Adrenal gland (tissue), 19 donors: ENCODE measurements at places on chromosomes 4 and X. TPM values are rescaled to one million over a fixed set of nuclear protein-coding genes. Genes with fewer than 3 reads are reported as not detected.

- H3K36me3 ChIP-seq = no peaks in the 10 kb centered on the region
- H3K27me3 ChIP-seq = no peaks in the 10 kb centered on the region
- H3K4me1 ChIP-seq = peaks cover 4% of the 10 kb centered on the region
Observed at GRCh38 chr4:71231129-71232055, 107.4 kb upstream of the SLC4A4 start.

- no peaks in the 10 kb centered on the region for H3K4me1 ChIP-seq
- no peak overlapping the region for H3K27ac ChIP-seq
- H3K36me3 ChIP-seq = no peaks in the 10 kb centered on the region
Observed at GRCh38 chrX:119809185-119809666, 17.8 kb upstream of the RPL39 start.

DNA sequence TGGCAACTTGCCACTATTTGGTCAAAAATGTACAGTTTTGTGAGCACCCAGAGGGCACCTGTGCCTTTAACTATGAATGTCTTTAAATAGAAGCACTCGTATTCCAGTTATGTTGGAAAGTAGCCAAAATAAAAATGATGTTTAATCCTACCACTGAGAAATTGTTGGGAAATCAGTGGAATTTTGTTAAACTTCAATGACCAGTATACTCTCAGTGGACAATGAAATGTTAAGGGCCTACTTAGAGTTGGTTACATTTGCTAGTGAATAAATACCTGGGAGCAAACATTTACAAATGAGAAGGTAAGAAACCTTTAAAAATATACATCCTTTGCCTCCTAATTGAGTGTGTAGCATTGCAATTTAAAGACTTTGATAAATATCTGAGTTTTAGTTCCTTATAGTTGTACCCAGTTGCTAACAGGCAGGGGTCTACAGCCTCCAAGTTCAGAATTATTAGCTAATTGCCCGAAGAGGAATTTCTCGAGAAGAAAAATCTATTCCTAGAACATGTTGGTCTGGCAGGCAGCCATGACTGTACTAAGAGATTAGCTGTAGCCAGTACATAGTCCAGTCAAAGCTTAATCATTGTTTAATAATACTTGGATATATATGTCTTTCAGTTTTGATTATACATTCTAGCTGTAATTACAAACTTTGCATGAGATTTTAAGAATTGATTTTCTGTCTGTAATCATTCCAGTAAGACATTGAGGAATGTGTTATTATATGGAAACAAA lies 93.2 kb downstream of the IL1RAPL2 start:
- H3K4me3 ChIP-seq = no peak overlapping the region
- H3K36me3 ChIP-seq = no peaks in the 10 kb centered on the region
- DNase-seq = peak; percentile 22
- peaks cover 4% of the 10 kb centered on the region for H3K27me3 ChIP-seq
- no peaks in the 10 kb centered on the region for H3K4me1 ChIP-seq
- no peak overlapping the region for H3K27ac ChIP-seq

- no peak overlapping the region for H3K4me3 ChIP-seq
- no peak overlapping the region for H3K27ac ChIP-seq
- no peaks in the 10 kb centered on the region for H3K4me1 ChIP-seq
- H3K27me3 ChIP-seq = no peaks in the 10 kb centered on the region
- DNase-seq = no peak
Observed at GRCh38 chr4:81359207-81359606, 112.5 kb downstream of the RASGEF1B start.

DNA sequence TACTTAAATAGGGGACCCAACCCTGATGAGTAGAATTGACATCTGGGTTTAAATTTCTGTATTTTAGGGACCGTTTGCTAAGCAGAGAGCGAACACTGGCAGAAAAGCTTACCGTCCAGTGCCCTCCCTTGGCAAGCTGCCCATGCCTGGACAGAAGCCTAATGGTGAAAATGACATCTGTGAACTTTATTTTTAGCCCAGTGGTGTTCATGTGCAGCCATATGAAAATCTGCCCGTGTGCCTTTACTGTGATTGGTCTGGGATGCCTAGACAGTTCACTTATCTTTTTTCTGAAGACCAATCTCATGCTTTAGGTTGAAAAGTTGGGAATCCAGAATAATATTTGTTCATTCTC lies 1.1 kb downstream of the STBD1 start:
- H3K27me3 ChIP-seq = no peaks in the 10 kb centered on the region
- H3K27ac ChIP-seq = no peak overlapping the region

GRCh38 chrX:149759824-149760223 lies 14.0 kb upstream of the HSFX1 start:
- no peak overlapping the region for H3K4me3 ChIP-seq
- no peak for DNase-seq
- no peak overlapping the region for H3K27ac ChIP-seq
- no peaks in the 10 kb centered on the region for H3K4me1 ChIP-seq
- no peaks in the 10 kb centered on the region for H3K36me3 ChIP-seq

- H3K27ac ChIP-seq = no peak overlapping the region
- no peak overlapping the region for H3K4me3 ChIP-seq
- no peaks in the 10 kb centered on the region for H3K27me3 ChIP-seq
- no peak for DNase-seq
Observed at GRCh38 chr4:107196312-107196711, 160.2 kb upstream of the DKK2 start.

- H3K27me3 ChIP-seq = no peaks in the 10 kb centered on the region
- no peaks in the 10 kb centered on the region for H3K36me3 ChIP-seq
- H3K27ac ChIP-seq = no peak overlapping the region
- no peak overlapping the region for H3K4me3 ChIP-seq
Observed at GRCh38 chr4:40648742-40649281, 19.1 kb upstream of the RBM47 start.

The GYPA gene
- total RNA-seq = not detected

The ETDA gene
- not detected for total RNA-seq

The HPGD gene
- total RNA-seq = 25.4 TPM

The NKX3-2 gene
- not detected for total RNA-seq

The NLGN3 gene
- 27.9 TPM for total RNA-seq

The HNRNPD gene
- total RNA-seq = 158 TPM

The HTN1 gene
- total RNA-seq = not detected
